ENCODE measurements at places on chromosomes 3 and 15.

- DNase-seq = no peak
These were observed 4.3 kb upstream of the LRRK1 start for GRCh38 chr15:100914876-100915275.

GRCh38 chr3:193489949-193490348 is 64.7 kb downstream of the ATP13A4 start:
- no peak for DNase-seq

GRCh38 chr3:157351981-157352380 is 84.7 kb upstream of the PTX3 start:
- no peak for DNase-seq

DNA sequence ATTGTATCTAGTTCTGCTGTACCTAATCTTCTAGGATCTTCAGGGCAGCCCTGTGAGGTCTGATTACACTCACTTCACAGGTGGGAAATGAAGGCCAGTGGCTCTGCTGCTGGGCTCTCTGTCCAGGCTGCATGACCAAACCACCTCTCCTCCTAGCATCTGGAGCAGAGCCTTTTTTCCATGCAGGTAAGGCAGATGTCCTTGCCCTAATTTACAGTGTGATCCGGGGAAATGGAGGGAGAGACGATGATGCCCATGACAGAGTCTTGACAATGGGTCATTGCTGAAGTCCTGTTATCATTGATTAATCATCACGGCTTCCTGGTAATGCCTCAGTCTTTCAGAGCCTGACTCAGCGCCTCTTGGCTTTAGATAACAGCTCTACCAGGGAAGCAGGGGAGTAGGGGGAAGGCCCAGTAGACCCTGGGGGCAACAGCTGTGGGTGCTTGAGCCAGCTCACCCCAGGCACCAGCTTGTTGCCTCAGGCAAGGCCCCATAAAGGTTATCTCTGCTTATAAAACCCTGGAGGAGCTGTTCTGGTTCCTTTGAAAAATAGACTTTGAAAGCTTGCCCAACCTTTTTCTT is 153.4 kb downstream of the GABRG3 start:
- no peak for DNase-seq

DNA sequence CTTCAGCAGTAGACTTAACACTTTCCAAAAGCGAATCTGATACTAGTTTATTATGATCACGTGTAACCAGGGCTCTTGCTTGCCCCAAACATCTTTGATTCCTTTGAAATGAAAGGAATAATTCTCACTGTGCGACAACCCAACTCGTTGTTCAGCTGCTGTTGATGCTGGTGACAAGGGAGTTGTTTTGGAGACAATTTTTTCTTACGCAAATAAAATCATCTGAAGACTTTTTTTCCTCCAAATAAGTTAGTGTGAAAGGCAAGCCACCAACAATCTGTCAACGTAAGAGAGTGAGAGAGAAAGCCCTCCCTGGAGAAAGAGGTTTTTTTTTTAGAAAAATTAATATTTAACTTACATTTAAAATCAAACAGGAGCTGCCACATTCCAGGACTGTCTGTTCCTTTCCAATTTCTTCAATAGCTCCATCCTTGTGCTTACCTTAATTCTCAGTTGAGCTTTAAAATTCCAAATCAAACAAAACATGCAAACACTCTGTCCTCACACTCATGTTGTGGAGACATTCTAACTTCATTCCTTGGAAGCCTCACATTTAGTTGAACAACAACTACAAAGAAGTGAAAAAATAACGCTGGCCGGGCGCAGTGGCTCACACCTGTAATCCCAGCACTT is 4.9 kb upstream of the P3H2 start:
- DNase-seq = no peak

DNA sequence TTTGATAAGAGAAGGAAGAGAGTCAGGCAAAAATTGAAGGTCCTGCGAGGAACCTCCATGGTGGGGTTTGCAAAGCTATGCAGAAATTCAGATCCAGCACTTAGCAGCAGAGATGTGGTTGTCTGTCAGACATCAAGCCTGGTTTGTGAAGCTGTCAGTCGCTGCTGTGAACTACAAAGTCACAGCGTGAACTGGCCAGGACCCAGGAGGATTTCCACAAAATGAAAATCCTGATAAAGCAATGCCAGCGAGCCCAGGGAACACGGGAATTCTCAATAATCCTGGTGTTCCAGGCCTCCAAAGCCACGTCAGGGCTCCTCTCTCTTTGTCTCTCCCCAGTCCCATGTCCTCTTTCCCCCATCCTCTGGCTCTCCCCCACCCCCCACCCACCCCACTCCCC is 296.9 kb upstream of the GADL1 start:
- DNase-seq = no peak

DNA sequence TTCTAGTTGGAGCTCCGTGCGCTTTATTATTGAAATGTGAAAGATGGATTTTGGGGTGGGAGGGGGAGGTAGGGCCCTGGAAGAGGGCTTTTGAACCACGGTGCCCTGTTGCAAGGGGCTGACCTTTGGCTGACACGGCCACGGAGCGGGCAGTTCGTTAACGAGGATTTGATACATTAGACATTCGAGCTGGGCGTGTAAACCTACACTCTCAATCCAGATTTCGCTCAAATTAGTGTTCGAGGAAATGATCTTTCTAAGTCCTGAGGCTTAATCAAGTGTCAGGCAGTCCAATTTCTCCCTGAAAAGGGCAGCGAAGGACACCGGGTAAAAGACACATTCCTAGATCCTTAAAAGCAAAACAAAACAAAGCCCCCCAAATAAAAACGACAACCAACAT is 13.0 kb downstream of the ZIC1 start:
- DNase-seq = no peak

DNA sequence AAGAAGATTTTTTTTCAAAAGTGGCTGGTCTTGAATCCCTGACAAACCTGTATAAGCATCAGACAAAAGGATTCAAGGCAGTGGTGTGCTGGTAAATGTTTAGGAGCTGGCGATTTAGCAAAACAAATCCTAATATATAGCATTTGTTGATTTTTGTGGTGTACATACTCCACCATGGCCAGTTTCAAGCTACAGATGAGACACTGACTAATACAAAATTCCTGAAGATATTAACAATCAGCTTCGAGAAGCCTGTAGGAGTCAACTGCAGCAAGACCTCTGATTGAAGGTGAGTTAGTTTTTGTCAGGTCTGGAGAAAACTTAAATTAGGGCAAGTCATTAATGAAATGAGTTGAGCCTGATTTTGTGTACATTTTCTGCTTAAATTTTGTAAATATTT is 6.7 kb downstream of the STRIT1 start:
- no peak for DNase-seq

DNA sequence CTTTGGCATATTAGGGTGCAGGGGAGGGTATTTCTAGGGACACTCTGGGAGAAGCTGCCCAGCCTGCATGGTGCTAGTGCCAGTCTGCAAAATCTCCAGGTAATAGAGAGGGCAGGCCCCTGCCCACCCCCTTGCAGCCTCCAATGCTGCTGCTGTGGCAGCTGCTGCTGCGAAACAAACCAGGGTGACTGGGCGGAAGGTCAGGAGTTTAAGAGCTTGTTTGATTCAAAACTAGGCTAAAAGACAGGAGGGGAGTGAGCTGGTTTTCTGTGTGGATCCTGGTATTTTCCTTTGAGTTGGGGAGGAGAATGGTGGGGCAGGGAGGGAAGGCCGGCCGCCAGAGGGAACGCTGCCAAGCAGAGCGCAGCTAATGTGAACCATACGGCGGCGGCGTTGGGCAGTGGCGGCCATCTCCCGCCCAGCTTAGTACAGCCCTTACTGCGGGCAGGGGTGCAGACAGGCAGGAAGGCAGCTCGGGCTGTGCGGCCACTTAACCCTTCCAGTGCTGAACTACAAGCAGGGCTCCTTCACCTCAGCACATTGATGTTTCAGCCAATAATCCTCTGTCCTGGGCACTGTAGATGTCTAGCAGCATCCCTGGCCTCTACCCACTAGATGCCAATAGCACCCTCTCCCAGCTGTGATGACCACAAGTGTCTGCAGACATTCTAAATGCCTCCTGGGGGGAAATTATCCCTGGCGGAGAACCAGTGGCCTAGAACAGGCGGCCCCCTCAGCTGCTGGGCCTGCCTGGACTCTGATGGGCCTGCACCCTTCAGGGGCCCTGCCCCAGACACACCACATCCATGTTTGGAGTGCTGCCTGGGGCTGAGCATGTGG is 125.7 kb downstream of the EEFSEC start:
- no peak for DNase-seq

GRCh38 chr15:41490355-41490754 is 3.3 kb upstream of the ITPKA start:
- no peak for DNase-seq

DNA sequence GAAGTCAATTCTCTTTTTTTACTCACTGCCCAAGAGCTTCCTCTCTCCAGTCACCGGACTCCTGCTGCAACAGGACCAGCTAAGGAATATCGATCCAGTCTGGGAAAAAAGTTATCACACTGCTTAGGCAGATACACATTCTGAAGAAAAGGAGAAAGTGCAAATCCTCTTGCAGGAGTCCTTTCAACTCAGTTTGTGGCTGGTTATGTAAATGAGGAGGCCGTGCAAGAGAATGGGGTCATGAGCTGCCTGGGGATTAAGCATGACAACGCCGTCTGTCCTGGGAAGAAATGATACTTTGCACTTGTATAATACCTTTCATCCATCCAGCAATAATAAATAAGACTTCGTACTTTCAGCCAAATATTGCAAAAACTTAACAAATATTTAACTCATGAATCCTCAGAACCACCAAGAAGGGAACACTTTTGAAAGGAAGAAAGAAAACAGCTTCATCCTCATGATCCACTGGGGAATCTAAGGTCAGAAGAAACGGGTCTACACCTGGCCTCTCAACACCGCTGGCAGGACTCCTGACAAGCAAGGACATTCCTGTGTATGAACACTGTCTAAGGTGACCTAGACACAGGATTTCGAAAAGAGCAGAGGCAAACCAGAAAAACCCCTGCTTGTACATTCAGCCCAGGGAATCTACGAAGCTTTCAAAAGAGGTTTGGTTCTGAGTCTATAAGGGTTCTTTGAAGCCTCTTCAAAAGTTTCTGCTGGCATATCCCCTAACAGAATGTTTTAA is 13.1 kb upstream of the WWTR1 start:
- no peak for DNase-seq

DNA sequence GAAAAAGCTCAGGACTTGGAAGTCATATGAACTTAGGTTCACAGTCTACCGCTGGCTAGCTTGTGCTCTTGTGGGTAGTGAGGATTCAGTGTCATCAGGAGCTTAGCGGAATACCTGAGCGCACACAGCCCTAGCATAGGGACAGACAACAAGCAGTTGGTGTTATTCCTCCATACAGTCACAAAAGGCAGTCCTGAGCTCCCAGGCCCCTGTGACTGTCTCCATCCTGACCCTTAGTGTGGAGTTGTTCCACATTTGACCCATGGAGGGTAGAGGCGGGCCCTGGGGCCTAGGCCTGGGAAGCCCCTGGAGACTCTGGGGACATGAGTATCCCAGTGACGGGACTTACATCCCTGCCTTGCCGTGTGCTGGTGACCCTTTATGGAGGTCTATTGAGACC is 131.5 kb upstream of the PLXNA1 start:
- DNase-seq = no peak

DNA sequence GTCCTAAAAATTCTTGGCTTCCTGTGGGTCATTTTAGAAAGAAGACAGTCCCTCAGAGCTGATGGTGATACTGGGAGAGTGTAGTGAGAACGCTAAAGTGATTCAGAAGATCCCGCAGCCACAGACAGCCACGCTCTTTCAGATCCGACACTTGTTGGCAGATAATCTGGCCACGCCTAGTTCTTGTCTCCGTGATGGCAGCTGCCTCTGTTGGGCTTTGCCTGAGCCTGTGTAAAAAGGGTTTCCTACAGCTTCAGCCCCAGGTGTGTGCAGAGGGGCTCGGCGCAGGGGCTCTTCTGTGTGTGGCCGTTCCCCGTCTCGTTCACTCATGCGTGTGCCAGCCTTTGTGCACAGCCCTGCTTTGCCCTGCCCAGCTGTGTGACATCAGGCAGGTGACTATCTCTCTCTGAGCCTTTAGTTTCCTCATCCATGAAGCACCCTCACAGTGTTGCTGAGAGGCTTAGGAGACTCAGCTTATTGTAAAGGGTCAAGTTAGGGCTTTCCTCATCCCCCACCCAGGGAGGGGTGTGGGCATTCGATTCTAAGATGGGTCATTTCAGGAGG is 6.3 kb downstream of the IRAK2 start:
- DNase-seq = no peak

- no peak for DNase-seq
These were observed 77.0 kb downstream of the PLCL2 start for GRCh38 chr3:16961621-16962205.

DNA sequence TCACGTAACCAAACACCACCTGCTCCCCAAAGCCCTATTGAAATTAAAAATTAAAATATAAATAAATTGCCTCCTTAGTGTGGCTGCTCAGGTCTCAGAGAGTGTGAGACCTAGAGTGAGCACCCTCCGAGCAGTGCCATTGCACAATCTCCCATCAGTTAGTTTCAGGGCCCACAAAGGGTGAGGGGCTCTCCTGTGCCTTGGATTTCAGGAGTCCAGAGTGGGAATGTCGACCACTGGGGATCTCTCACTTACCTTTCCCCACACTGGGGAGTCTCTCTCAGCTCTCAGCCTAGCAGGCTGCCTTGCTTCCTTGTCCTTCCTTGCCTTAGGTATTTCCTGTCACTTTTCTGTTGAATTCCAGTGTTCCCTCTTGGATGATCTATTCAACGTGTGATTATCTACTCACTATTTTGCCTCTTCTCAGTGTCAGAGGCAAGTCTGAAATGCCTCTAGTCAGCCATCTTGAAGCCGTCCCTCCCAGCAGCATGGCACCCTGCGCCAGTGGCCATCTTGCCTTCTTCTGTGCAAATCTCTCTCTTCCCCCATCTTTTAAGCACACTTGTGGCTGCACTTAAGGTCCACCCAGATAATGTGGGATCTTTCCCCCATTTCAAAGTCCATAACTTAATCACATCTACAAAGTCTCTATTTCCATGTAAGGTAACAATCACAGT is 119.3 kb downstream of the LRRK1 start:
- no peak for DNase-seq

DNA sequence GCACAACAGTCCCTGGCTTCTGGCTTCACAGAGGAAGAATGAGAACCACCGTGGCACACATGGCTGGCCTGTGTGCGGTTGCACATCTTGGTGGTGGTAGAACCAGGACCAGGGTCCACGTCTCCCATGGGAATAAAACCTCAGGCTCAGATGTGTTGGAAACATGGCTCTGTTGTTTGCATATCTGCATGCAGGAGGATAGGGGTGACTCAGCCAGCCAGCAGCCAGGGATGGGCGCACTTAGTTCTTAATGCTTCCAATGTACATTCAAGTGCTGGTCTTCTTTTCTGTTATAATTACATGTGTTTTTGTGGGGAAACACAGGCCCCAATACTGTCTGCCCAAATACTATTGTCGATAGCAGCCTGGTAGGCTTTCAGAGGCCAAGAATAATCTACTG is 35.8 kb upstream of the BCL2L10 start:
- no peak for DNase-seq

Data from T-cell (primary cell).